Activated T-helper 9 cell treated with anti-CD3 and anti-CD28 coated beads, Interleukin-2, amount 50 U/mL, for 16 hours (primary cell): ENCODE measurements at places on chromosomes 2 and 18.

DNA sequence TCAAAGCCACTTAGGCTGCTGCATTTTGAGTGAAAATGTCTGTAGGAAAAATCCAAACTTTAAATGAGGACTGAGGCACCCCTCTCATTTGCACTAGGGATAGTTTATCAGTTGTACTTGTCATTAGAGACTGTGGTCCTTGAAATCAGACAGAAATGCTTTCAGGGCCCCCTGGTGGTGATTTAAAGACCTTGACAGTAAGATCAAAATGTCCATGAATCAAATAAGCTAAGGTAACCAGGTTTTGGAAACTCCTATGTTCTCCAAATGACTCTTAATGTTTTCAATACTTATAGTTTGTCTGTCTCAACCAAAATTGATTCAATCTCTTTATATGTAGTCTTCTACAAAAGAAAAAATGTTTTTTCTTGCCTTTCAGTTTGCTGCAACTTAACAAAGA is 28.8 kb upstream of the DDX18 start:
- DNase-seq = no peak

- DNase-seq = no peak
These were observed 28.7 kb upstream of the ROCK2 start for GRCh38 chr2:11373096-11373495.

- no peak for DNase-seq
These were observed 62.5 kb downstream of the ONECUT2 start for GRCh38 chr18:57497372-57498294.

DNA sequence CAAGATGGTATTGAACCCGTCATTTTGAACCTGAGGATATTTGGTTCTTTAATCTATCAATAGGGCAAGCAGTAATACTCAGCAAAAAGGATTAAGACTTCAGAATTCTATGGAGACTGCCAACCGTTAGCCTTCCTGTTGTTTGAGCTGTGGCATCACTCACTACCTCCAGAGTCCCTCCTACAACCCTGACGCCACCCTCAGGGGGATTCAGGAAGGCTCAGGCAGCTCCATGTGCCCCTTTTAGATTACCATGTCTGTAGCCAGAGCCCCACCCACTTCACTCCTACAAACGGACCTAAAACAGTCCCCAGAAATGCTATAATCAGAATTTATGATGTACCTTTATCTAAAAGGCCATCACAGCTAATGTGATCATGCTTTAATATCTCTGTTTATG is 172.9 kb downstream of the EPHA4 start:
- DNase-seq = no peak

- DNase-seq = no peak
These were observed 13.4 kb upstream of the ACOXL start for GRCh38 chr2:110718990-110719389.

GRCh38 chr2:36473230-36473629 is 117.7 kb downstream of the CRIM1 start:
- DNase-seq = no peak

DNA sequence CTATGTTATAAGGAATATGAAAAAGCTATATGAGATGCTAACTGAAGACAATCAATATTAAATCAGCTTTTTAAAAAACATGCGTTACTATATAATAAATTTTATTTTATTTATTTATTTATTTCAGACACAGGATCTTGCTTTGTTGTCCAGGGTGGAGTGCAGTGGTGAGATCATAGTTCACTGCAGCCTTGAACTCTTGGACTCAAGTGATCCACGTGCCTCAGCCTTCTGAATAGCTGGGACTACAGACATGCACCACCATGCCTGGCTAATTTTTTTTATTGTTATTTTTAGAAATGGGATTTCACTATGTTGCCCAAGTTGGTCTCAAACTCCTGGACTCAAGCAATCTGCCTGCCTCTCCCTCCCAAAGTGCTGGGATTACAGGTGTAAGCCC is 89.4 kb downstream of the MYOM1 start:
- DNase-seq = no peak

- no peak for DNase-seq
These were observed 16.2 kb upstream of the CXCR4 start for GRCh38 chr2:136134126-136134525.

DNA sequence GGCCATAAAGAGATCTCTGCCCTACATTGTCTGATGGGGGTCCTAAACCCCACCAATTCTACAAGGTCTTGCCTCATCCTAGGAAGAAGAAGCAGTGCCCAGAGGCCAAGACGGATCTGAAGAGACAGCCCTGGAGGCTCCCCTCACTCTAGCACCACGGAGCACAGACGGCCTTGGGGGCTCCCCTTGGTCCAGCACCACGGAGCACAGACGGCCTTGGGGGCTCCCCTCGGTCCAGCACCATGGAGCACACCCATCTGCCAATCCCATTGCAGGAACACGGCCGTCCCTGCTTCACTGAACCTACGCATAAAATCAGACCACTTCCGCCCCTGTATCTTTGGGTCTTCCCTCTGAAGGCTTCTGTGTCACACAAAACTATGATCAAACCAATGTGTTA is 215.1 kb upstream of the SALL3 start:
- DNase-seq = no peak
